ENCODE measurements at places on chromosomes 3 and 15.

GRCh38 chr3:15326673-15327072 is 5.7 kb downstream of the SH3BP5 start:
- no peak for DNase-seq

- no peak for DNase-seq
Measured at GRCh38 chr3:9704347-9705322, 1.0 kb downstream of the CPNE9 start.

GRCh38 chr3:197547306-197548011 is 8.3 kb downstream of the BDH1 start:
- DNase-seq: no peak

GRCh38 chr3:132786890-132787289 is 64.7 kb upstream of the NPHP3 start:
- no peak for DNase-seq

DNA sequence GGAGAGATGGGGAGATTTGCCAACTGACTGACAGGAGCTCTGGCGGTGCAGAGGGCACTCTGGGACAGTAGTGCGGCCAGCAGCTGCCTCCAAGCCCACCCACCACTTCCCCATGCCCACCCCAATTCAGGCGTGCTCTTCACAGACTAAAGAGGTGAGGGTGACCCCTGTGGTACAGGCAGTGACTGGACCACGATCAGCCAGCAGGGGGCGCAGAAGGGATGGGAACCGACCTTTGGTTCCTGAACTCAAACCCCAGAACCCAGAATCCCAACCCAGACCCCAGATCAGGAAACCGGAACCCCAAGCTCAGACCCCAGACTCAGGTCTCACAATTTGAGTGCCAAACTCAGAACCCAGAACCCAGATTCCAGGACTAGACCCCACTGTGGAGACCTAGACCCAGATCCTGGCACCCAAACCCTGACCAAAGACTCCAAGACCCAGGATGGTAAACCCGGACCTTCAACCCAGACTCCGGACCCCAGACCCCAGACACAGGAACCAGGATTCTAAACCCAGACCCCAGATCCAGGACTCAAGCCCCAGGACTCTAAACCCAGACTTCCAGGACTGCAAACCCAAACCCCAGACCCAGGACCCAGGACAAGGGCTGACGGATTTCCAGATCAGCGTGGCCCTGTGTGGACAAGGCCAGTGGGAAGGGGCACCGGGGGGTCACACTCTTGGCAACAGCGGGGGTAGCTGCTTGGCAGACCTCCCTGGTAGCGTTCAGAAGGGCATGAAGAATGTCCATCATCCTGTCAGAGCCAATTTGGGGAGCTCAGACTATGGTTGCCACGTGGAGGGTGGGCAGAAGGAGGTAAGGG is 3.7 kb upstream of the MYL3 start:
- peak; percentile 4 for DNase-seq

- DNase-seq: no peak
Measured at GRCh38 chr3:38454178-38454883, 641 bp downstream of the ACVR2B start.

- no peak for DNase-seq
Measured at GRCh38 chr3:129004639-129005295, 3.7 kb downstream of the EFCC1 start.

- DNase-seq: peak; percentile 38
Measured at GRCh38 chr15:64911311-64912186, at the start of gene ANKDD1A. ANKDD1A (plus strand) TSS chr15:64911902; CDS start chr15:64911931, 29 bp downstream.

GRCh38 chr3:5073374-5074085 is 48.6 kb upstream of the ARL8B start:
- DNase-seq: no peak

- no peak for DNase-seq
Measured at GRCh38 chr3:122918576-122919290, 108.8 kb downstream of the SEMA5B start.

DNA sequence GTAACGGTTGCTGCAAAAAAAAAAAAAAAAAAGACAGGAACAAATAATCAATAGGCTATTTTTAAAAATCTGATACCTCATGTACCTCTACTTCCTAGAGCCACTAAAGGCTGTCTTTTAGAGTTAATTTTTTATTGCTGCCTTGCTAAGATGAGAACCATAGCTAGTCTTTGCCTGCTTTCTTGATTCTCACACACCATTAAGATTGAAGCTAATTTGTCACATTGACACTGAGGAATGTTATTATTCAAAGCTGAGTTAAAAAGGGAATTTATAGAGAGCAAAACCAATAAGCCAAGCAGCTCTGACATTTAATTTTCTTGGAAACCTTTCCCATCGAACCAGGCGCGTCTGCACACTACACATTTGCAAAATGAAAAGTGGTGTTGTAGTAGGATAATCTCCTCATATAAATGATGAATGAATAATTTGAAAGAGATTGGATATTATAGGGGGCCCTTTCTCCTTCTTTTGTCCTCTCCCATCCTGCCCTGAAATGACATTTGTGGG is 149.7 kb downstream of the TMEM108 start:
- DNase-seq: no peak

- no peak for DNase-seq
Measured at GRCh38 chr15:53589520-53590057, 169.9 kb downstream of the WDR72 start.

GRCh38 chr3:159884661-159885402 is 103.8 kb upstream of the IL12A start:
- DNase-seq: no peak

GRCh38 chr3:3605226-3605625 is 194.0 kb upstream of the LRRN1 start:
- no peak for DNase-seq

GRCh38 chr15:31387092-31387478 is 60.5 kb downstream of the KLF13 start:
- DNase-seq: no peak

- DNase-seq: no peak
Measured at GRCh38 chr3:162077108-162077507, 580.5 kb downstream of the OTOL1 start.

GRCh38 chr15:69805248-69805953 is 292.3 kb downstream of the TLE3 start:
- DNase-seq: no peak

GRCh38 chr3:16482770-16483531 is 30.5 kb downstream of the RFTN1 start:
- no peak for DNase-seq

- no peak for DNase-seq
Measured at GRCh38 chr3:122019493-122019892, 2.6 kb downstream of the ILDR1 start.

- no peak for DNase-seq
Measured at GRCh38 chr3:150874666-150875219, 30.5 kb downstream of the MINDY4B start.

DNA sequence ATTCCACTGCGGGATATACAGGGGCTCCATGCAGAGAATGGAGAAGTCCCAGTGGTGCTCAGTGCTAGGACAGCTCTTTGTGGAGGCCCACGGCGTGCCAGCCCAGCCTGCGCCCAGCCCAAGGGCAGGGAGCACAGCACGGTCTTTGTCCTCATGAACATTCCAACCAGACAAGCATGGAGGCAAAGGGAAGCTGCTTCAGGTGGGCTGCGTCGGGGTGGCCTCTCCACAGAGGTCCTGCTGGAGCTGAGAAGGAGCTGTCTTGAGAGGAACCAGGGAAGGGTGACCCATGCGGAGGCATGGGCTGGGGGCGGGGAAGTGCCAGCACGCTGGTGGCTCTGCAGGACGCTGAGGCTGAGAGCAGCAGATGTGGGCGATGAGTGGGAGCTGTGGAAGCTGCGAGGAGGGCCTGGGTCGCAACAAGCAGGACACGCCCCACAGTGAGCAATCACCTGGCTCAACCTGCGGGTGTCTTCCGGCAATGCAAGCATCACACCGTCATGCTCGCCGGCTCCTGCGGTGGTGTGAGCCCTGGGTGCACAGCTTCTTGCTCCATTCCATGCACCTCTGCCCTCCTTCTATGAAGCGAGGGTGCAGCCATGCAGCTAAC is 14.0 kb upstream of the KLF15 start:
- DNase-seq: no peak

GRCh38 chr3:127769284-127770081 is 52.8 kb downstream of the MGLL start:
- no peak for DNase-seq

GRCh38 chr3:154981201-154981600 is 98.9 kb upstream of the MME start:
- no peak for DNase-seq

DNA sequence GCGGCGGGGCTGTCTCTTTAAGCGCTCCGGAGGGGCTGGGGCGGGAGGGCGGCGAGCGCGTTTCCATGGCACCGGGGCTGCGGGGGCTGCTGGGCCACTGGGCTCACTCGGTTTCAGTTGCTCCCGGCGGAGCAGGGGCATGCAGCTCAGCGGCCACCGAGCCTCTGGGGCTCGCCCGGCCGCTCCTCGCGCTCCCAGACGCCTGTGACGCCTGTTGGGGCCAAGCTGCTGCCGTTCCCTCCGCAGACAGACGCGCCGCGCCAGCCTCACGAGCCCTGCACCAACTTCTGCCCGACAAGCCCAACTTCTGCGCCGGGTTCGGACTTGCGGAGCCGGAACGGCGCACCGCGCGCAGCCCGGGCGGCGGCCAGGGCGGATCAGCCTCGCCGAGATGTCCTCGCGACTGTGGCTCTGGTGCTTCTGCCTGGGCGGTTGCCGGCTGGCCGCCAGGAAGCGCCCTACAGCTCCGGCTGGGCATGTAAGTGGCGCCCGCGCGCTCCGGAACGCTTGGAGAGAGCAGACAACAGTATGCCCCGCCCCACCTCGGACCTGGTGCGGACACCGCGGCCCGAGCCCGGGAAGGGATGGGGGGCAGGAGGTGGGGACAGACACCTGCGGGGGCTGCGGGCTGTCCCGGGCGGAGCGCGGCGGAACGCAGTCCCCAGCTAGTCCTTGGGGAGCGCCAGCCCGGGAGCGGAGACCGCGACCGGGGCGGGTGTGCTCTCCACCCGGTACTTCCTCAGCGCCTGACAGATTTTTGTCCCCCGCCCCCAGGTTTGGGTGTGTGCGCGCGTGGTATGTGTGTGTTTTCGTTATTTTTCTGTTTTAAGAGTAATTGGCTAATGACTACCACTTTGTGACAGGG is 154.1 kb upstream of the GOLIM4 start:
- peak; percentile 62 for DNase-seq

GRCh38 chr15:70212286-70212962 is 114.7 kb upstream of the TLE3 start:
- no peak for DNase-seq

DNA sequence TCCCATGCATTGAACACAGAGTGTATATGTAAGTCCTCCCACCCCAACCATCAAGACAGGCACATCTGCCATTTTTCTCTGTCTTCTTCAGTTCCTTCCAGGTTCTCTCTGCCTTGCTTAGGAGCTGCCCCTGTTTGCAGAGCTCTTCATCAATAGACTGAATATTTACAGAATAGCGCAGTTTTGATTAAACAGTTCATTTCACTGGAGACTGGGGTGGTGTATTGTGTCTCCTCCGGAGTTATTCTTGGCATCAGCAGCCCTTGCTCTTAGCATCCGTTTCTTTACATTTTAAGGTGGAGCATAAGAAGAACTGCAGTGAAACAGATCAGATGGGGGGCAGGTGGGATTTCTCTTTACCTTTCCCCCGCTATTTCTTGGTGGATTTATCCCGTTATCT is 87.7 kb downstream of the LIPC start:
- DNase-seq: no peak

GRCh38 chr3:141366285-141367037 is 1.8 kb upstream of the ZBTB38 start:
- no peak for DNase-seq

DNA sequence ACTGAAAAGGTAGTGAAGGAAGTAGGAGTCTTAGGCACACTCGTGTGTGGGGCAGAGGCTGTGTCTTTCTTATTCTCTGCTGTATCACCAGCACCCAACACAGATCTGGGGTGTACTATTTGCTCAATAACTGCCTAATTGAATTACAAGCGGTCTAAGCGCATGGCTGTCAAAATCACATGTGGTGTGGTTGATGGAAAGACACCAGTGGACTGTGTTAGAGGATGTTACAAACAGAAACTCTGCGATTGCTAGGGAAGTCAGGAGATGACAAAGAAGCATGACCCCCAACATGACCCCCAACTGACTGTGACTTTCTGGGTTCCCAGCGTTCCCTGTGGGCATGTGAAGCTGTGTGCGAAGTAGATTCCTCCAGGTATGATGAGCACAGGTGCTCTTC is 32.0 kb downstream of the ATG7 start:
- DNase-seq: no peak

DNA sequence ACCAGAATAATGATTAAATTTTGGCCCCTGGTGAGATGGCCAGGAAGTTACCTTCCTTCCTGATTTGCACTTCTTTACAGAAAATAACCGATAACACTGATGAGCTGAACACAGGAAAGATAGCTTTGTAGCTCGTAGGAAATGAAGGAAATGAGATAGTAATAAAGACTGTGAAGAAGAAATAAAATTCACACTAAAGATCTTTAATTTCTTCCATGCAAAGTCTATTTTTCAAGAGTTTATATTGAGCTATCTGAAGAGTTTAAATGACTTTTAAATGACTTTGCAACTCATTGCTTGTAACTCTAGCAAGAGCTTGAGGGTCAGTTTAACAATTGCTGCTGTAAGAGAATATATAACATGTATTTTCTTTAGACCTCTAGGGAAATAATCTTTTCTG is 543.0 kb downstream of the UNC13C start:
- no peak for DNase-seq

GRCh38 chr3:142356818-142357217 is 91.0 kb downstream of the XRN1 start:
- DNase-seq: no peak

GRCh38 chr3:119783255-119783654 is 1.4 kb downstream of the NR1I2 start:
- no peak for DNase-seq

DNA sequence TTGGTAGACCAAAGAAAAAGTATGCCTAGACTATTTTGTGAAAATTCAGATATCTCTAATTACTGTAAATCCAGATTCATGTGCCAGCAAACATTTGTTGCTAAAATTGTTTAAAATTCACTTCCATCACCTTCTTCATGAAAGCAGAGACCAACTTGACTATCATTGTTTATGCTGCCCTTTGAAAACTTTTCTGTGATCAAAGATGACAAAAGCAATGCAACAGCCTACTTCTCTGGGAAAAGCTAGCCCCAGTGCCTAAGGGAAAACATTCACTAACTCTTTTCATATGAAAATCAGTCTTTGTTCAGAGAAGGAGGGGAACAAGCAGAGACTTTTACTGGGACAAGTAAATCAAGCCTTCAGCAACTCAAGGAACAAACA is 178.0 kb upstream of the P2RY1 start:
- DNase-seq: no peak

DNA sequence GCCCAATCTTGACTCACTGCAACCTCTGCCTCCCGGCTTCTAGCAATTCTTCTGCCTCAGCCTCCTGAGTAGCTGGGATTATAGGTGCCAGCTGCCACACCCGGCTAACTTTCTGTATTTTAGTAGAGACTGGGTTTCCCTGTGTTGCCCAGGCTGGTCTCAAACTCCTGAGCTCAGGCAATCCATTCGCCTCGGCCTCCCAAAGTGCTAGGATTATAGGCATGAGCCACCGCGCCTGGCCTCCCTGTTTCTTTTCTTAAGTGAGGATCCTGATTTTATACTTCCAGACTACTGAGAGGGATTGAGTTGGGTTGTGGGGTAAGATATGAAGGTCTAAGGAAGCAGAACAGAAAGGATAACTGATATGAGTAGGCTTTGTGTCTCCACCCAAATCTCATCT is 106.8 kb downstream of the CNTN3 start:
- DNase-seq: no peak

- DNase-seq: no peak
Measured at GRCh38 chr3:62818347-62818746, 56.9 kb downstream of the CADPS start.

GRCh38 chr15:74928771-74929198 is 9.1 kb downstream of the COX5A start:
- no peak for DNase-seq
